Germinal center (tissue), 1 donor: ENCODE measurements at places on chromosomes 2 and 18.

GRCh38 chr2:38978296-38978903 lies 88.7 kb downstream of the ARHGEF33 start:
- no peak for DNase-seq

DNA sequence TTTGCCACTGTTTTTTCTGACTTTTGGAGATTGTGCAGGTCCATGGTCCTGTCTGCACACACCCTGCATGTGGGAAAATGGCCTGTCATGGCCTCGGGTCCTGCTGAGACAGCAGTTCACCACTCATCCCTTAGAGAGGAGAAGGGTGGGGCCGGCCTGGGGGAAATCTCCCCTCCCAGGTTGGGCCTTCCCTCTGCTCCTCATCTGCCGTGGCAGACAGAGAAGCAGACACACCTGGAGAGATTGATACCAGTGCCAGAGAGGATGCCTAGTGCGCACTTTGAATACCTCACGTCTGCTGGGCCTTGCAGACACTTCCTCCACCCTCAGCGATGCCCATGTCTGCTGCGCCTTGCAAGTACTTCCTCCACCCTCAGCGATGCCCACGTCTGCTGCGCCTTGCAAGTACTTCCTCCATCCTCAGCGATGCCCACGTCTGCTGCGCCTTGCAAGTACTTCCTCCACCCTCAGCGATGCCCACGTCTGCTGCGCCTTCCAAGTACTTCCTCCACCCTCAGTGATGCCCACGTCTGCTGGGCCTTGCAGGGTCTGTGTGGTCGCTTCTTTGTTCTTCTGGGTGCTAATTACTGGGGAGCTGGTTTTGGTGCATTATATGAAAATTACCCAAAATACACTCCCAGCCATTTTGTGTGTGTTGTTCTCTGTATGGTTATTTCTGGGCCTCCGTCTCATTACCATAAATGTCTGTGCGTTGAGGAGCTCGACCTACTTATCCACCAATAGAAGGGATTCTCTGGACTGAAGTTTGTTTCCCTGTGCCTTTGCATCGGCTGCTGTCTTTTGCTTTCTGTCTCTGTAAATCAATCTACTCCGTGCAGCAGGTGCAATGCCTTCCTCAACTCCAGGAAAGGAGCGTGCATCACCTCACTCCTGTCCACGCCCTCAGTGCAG lies 186.9 kb upstream of the PXDN start:
- DNase-seq: no peak

GRCh38 chr18:59787998-59788790 lies 91.0 kb upstream of the CCBE1 start:
- DNase-seq: no peak

- DNase-seq: no peak
These were observed 19.7 kb upstream of the PPM1B start for GRCh38 chr2:44148999-44149398.

- no peak for DNase-seq
These were observed 322.1 kb downstream of the LRRTM1 start for GRCh38 chr2:79982445-79982844.

DNA sequence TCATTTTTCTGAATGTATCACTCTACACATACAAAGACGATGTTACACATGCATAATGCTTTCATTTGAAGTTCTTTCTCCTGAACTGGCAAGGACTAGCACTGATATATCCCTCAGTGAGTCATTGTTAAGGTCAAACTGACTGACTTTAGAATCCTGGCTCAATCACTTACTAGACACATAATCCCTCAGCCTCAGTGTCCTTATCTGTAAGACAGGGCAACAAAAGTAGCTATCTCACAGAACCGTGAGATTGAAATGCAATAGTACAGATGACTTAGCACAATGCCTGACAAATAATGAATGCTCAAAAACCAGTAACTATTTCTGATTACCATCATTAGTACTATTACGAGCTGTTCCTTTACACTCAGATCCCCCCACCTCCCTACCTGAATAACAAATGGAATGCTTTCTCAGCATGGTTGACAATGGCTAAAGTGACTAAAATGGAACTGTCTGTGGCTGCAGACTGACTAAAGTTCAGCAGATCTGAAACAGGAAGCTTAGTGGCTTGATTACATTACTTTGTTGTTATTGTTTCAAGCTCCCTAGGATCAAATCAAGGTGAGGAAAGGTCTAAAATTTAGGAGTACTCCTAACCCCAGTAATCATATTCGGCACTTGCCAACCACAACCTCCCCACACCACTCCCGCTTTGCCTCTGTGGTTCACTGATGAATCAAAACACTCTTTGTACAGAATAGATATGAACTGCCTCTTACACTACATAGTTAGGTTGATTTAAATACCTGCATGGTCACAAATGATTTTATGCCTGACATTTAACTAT lies 35.8 kb upstream of the CACNB4 start:
- DNase-seq: no peak

DNA sequence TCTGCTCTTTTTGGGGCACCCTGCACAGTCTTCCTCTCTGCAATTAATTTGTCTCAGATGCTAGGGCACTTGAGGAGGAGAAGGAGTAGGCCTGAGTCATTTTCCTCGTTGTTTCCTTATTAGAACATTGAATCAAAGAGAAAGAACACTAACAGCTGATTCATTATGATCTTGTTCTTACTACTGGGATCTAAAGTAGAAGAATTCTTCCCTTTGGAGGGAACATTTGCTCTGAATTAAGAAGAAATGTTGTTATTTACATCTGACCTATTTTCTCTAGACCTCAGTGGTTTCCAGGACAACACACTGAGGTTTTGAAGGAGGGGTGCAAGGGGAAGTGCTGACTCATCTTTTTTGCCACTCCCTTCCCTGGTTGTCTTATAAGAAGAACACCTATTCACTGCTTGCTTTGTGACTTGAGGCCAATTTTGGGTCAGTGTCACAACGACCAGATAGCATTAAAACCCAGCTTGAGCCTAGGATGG lies 24.3 kb upstream of the STAT1 start:
- no peak for DNase-seq

DNA sequence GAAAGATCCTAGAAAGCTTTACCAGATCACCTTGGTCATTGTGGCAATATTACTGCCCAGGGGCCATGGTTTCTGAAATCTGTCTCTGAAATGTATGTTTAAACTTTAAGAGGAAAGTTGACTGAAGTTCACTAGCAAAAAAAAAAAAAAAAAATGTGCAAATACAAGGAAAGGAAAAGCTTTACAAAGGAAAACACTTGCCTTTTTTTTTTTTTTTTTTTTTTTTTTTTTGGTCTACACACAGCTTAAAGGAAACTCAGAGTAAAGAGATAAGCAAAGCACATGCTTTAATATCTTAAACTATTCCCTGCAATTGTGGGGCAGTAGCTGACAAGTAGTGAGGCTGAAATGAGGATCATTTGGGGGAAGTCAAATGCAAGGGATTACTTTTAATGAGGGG lies 174.2 kb upstream of the EPAS1 start:
- DNase-seq: no peak

- no peak for DNase-seq
These were observed 169.2 kb downstream of the LPIN1 start for GRCh38 chr2:11915650-11916049.

- DNase-seq: no peak
These were observed 259.1 kb downstream of the SS18 start for GRCh38 chr18:25831301-25831701.

DNA sequence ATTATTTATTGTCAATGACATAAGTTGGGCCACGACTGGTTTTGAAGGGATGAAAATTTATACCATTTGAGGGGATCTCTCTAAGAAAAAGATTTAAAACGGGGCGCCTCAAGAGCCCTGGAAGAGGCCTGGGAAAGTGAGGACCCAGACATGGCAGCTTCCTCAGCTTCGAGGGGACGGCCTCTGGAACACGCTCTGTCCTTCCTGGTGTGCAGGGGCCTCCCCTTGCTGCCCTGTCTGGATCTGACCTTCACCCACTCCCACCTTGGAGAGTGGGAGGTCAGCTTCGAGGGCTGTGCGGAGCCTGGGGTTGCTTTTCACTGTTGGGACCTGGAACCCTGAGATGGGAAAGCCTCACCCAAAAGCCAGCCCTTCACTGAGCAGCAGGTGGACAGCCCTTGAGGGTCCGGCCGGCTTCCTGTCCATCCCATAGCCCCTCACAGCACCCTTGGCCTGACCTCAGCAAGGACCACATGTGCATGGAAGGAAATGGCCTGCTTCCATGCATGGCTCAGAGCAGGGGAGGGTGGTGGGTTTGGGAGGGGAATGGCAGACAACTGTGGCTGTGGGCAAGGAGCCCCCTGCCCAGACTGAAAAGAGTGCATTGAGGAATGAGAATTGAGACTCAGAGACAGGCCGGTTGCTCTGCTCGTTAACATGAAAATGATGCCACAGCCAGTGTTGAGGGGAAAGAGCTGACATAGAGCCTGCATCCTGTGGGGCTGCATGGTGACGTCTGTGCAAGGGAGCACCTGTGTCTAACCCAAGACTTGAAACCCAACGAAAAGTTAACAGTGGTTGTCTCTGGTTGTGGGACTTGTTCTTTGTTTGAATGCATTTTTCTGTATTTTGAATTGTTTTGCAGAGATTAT lies 16.3 kb downstream of the FBLN7 start:
- peak; percentile 47 for DNase-seq

DNA sequence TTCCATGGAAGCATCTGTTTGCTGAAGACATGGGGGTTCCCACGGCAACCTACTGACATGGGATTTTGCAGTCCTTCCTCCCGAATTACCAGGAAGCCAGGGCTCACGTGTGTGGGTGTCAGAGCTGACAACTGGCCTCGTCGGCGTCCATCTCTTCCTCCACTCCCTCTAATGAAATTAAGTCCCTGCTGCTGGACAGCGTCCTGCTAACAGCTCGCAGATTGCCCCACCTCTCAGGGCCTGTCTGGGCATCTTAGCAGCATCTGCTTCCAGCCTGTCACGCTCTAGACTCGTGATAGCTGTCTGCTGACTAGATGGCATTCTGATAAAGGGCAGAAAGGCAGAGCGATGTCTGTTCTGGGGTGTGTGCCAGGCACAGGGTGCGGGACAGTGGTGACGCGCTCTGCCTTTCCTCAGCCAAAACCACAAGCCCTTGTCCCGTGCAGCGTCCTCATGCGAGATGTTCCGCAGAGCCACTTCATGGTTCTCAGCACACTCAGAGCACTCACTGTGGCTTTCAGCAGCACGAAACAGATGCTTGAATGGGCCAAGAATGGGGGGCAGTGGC lies 161.1 kb downstream of the ARL4C start:
- no peak for DNase-seq

DNA sequence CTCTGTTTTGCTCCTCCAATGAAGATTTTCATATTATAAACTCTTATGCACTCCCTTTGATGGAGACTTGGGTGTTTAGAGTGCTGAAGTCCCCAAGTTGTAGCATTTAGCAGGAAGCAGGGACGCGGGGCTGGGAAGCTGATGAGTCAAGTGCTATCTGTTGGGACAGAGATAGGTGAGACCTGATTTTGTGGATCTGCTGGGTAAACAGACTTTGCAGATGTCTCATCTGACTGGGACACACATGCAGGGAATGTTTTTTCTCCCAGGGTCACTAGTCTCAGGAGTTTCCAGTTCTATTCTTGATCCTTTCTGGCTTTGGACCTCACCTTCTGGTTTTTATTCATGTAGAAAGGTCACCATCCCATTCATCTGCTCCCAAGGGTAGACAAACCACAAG lies 79.7 kb upstream of the ACAA2 start:
- no peak for DNase-seq

DNA sequence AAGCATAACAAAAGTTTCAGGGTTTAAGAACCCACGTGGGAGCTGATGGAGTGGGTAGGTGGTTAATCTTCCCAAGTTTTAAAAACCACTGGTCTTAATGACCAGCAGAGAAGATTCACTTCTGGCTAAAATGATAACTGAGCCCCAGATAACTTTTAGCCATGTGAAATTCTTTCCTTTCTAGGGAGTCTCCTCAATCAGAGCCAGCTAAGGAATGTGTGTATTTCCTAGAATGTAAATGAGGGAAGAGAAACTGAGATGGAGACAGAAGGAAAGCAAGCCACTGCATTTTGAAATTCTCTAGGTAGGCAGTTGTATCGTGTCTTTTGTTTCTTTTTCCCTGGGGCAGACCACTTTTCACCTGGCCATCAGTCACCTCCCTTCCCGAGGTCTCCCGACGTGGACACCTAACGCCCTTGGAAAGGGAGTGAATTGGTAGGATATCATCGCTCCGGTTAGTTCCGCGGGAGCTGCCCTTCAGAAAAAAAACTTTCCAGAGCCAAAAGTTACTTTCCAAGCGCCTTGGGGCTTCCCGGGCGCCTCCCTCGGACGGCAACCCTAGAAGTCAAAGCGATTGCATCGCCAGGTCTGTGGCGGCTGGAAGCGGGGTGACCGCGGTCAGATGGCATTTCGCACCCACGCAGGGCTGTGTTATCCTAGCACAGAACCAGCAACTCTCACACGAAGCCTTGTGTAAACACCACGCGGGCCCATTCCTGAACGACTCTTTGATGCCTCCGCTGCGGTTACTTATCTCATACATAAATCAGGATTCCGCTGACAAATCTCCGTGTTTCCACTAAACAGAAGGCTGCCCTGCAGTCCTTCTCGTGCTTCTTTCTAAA lies 1.3 kb downstream of the COLEC12 start:
- no peak for DNase-seq

DNA sequence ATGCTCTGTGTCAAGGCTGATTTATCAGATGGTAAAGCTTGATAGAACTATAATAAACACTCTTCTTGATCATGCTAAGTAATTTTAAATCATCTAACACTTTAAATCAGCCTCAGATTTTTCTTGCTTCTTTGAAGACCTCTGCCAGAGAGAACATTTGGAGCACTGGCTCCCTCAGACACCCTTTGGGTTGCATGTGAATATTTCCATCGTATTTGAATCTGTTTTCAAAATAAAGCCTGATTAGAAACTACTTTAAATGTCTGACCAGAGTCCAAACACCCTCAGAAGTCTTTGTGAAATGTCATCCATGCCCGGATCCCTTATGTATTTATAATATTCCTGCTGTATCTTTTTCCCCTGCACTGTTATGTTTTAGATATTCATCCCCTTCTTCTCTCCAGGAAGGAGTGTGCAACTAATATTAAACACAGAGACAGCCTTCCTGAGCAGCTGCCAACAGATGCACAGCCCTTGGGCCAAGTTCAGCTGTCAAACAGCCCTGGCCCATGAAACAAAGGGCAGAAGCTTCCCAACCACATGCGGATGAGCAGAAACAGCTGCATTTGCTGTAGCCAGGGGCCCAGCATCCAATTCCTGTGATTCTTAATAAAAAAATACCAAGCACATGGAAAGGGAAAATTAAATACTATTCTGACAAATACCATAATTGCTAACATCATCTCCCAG lies 46.5 kb downstream of the DPP10 start:
- no peak for DNase-seq

DNA sequence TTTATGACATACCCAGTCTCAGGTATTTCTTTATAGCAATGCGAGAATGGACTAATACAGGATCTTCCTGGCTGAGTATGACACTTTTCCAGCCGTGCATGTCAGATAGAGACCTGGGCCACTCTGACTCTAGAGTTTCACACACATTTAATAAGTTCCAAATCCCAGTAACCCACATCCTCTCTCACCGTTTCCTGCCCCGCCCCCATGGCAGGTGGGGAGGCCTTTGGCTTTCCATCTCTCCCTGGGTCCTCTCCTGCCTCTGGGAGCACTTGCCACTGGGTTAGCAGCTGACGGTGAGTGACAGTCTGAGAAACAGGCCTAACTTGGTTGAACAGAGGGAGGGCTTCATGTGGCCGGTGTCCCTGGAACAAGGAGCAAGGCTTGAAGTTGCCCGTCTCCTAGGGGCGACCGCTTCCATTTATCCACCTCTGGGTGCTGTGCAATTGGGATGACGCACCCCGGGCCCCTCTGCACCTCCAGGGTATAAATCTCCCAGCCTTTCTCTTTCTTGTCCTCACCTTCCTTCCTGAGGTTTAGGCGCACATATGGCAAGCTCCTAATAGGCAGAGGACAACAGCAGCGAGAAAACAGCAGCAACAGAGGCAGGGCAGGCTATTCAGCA lies 152.7 kb upstream of the HDAC4 start:
- DNase-seq: no peak

GRCh38 chr18:50816419-50817166 lies 3.2 kb downstream of the MRO start:
- peak; percentile 76 for DNase-seq
